ENCODE measurements at places on chromosomes 5 and 9.

DNA sequence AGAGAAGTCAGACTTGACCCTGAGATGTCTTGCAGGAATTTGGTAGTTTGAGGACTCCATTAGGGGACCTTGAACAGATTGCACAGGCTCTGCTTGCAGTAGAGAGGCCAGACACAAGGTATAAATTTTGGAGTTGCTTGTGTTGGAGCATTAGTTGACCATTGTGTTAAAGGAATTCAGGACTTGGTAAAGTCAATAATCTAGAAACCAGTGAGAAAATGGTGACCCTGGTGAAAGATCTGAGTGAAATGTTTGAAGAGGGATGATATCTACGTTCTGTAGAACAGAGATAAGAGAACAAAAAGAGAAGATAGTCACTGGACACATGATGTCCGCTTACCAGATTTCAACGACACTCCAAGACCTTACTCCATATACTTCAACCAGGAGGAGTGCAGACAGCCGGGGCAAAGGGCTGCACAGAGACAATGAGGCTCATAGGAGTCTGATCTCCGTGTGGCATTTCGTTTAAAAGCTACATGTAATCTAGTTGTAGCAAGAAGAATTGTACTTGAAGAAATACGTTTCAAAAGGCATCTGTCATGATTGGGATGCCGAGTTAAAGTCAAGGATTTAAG is 13.2 kb downstream of the DNAJC25 start:
- DNase-seq: no peak

DNA sequence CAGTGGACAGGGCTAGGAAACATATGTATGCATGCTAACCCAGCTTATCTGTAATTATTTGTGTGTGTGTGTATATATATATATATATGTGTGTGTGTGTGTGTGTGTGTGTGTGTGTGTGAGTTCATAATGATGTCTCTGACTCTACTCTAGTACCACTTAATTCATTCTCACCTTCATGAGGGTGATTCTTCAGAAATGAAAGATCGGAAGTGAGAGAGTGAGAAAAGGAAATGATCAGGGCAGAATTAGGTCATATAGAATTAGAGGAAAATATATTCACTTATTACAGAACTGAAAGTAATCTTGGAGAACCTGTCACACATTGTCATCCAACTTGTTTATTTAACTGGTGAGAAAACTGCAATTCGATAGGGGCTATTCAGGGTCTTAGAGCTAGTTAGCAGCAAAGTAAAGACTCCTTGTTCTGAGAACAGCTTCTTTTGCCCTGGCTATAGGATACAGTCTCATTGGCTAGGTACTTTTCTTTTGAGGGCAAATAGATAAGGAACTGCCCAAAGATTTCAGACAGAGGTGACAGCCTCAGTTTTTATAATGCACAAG is 58.8 kb downstream of the C9orf153 start:
- no peak for DNase-seq

GRCh38 chr9:122281368-122281767 is 16.7 kb downstream of the MRRF start:
- DNase-seq: no peak

GRCh38 chr5:83740741-83741140 is 20.1 kb upstream of the HAPLN1 start:
- no peak for DNase-seq

- DNase-seq: no peak
Measured at GRCh38 chr5:35890021-35891020, 33.6 kb downstream of the IL7R start.
